Stimulated activated CD4-positive, alpha-beta T cell treated with anti-CD3 and anti-CD28 coated beads, Interleukin-2, amount 100 ng/mL, for 4 hours (primary cell): ENCODE measurements at places on chromosomes 1 and 21.

DNA sequence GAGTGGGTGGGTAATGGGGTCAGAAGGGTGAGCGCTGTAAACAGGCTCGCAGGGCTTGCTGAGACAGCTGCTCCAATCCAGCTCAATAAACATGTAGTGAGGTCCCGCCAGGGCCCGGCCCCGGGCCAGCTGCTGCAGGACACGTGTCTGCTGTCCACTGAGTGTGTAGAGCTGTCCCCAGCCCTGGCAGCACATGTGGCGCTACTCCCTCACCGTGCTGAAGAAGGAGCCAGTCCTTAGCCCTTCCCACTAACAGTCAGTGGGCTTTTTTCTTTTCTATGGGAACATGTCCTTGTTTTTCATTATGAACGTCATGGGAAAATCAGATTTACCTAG, 78.9 kb upstream of the C1orf174 start:
- DNase-seq, result no peak

GRCh38 chr1:102550729-102551384, 554.1 kb upstream of the OLFM3 start:
- DNase-seq, result no peak

- no peak for DNase-seq
Measured at GRCh38 chr21:45430521-45431501, 25.8 kb downstream of the COL18A1 start.

GRCh38 chr1:231663211-231663792, 36.7 kb downstream of the DISC1 start:
- DNase-seq, result no peak

- DNase-seq, result no peak
Measured at GRCh38 chr1:16128338-16128741, 27.5 kb downstream of the EPHA2 start.

DNA sequence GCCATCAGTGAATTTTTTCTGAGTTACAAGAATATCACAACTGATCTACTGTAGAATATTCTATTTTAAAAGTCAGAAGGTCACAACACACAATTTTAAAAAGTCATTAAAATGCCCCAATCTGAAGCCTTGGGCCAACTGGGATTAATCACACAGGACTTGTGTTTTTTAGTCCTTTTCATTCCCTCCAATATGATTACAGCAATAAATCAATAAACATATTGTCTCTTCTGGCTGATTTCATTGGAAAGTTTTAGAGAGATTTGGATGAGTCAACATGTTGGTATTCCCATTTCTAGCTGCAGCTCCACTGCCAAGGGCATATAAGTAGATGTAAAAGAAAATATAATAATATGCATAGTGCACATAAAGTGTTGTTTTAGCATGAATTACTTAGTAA, 85.8 kb downstream of the NIBAN1 start:
- no peak for DNase-seq

DNA sequence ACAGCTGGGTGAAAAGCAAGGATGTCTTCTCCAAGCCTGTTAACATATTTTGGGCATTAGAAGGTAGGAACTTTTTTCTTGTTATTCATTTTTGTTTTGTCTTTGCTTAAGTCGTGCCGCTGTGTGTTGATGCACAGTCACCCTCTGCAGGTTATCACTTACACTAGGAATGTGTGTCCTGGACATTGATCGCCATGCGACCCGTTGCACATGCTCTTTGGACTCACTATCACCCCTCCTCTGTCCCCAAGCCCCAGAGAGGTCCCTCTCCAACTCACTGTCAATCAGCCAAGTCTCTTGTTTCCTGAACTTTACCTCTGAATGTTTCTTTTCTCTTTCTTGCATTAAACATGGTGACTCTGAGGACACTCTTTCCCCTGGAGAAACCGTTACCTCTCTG, 40.0 kb upstream of the CD101 start:
- no peak for DNase-seq

- no peak for DNase-seq
Measured at GRCh38 chr21:46111193-46111571, 13.3 kb downstream of the COL6A2 start.
